ENCODE measurements at places on chromosomes 13 and 19.
A peak's percentile ranks its signal among the peaks of the same experiment; 100 is the strongest.

GRCh38 chr13:99383511-99383921 lies 76.3 kb upstream of the GPR183 start:
- no peak for DNase-seq

- DNase-seq = no peak
Observed at GRCh38 chr19:40581531-40581930, 4.9 kb downstream of the SHKBP1 start.

GRCh38 chr19:57068921-57069697 lies 50.7 kb upstream of the USP29 start:
- peak; percentile 39 for DNase-seq

DNA sequence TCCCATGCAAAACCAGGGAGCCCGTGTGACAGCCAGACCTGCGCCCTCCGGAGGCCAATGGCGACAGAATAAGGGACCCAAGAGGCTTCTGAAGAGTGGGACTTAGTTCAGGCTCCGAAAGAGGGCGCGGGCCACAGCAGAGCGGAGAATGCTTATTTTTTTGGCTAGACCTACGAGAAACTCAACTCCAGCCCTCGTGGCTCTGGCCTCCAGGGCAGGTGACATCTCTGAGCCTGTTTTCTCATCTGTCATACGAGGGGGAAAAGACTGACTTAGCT lies 23.0 kb downstream of the DPP9 start:
- no peak for DNase-seq

GRCh38 chr13:41213316-41213715 lies 18.9 kb upstream of the KBTBD7 start:
- no peak for DNase-seq

DNA sequence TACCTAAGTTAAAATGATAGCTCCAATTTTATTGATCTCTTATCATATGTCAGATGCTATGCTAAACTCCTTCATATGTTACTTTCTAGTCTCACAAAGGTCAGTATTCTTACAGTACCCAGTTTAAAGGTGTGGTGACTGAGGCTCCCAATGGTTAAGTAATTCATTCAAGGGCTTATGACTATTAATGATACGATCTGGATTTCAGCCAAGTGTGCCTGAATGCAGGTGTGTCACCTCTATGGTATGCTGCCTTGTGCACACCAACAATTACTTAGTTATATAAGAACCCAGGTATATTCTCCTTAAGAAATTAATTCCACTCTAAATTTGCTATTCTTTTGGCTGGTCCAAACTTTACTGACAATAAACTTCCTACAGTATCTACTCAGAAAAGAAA lies 84.6 kb upstream of the TRPC4 start:
- no peak for DNase-seq

DNA sequence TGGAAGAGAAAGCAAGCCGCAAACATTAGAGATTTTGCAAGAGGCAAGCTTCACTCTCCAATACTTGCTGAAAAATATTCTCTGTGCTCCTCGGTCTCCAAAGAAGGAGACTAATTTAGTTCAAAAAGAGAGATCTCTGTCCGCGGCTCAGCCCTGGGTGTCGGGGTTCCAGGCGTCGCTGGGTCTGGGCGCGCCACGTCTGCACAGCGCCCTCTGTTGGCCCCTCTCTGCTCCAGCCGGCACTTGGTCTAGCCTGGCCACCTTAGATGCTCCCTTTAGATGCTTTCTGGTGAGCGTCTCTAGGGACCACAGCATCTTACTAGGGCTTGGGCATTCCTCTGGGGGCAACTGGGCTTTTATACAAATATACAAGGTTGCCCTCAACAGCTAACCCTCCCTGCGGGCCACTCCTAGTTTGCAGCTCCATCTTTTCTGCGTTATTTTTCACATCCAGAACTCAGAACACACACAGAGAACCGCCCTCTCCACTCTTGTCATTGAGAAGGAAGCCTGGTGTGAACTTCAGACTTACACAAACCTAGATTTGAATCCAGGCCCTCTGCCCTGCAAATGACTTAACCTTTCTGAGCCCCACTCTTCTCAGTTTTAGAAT lies 78.3 kb downstream of the CYSLTR2 start:
- peak; percentile 48 for DNase-seq

DNA sequence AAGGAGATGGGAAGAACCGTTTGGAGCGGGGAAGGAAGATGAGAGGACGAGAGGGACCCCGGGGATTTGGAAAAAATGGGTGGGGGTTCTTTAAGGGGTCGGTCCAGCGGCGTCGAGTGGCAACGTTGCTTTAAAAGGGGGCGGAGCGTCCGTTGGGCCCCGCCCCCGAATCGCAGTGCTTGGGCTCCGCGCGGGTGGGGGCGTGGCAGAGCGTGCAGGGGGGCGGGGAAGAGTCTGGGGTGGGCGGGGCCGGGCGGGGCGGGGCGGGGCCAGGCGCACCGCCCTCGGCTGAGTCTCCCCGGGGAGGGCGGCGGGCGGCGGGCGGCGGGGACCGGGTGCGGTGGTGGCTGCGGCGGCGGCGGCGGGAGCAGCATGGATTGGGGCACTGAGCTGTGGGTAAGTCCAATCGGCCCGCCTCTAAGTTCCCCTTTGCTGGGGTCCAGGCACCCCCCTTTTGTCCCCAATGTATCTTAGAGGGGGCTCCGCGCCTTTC lies at the start of gene TRIP10:
TRIP10 (plus strand) TSS at position 291 of the 493 bp plus-strand sequence; CDS start at position 373, 82 bp downstream.
- peak; percentile 80 for DNase-seq

All from T47D (cell line).